Stimulated activated CD4-positive, alpha-beta T cell treated with anti-CD3 and anti-CD28 coated beads, Interleukin-1b, Interleukin-23, amount 100 ng/mL, for 4 hours (primary cell): ENCODE measurements at places on chromosomes 4 and X.

DNA sequence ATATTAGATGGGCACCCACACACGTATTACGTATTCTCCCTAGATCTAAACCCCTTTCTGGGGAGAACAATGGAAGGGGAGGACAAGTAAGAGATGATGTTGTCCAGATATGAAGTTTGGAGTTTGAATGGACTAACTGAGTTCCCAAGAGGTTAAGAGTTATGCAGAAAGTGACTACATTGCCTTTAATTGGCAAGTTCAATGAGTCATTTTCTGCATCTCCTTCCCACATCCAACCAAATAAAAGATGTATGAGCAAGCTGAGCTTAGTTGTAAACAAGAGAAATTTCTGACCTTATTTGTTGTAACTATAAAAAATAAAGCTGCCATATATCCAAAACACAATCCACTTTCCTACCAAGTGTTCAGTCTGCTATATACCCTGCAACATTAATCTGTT is 50.5 kb downstream of the TIGD2 start:
- no peak for DNase-seq

GRCh38 chr4:118037955-118038354 is 3.7 kb downstream of the NDST3 start:
- no peak for DNase-seq

DNA sequence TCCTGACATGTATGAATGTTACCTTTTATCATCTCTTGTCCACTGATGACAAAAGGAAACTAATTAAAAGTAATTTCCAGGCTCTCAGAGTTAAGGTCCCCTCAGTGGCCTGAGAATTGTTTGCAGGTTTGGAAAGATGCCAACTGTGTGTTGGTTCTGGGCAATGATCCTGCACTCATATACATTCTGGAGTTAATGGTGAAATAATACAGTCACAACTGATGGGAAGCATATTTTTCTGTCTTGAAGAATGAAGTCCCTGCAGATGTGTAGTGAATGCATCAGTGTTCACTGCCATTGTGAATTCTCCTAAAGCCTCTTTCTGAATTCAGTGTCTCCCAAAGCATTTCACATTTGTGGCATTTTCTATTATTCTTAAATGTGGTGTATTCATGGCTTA is 238.1 kb upstream of the PPP1R2C start:
- no peak for DNase-seq

- DNase-seq, result no peak
Measured at GRCh38 chr4:14719053-14719452, 283.2 kb upstream of the CPEB2 start.

DNA sequence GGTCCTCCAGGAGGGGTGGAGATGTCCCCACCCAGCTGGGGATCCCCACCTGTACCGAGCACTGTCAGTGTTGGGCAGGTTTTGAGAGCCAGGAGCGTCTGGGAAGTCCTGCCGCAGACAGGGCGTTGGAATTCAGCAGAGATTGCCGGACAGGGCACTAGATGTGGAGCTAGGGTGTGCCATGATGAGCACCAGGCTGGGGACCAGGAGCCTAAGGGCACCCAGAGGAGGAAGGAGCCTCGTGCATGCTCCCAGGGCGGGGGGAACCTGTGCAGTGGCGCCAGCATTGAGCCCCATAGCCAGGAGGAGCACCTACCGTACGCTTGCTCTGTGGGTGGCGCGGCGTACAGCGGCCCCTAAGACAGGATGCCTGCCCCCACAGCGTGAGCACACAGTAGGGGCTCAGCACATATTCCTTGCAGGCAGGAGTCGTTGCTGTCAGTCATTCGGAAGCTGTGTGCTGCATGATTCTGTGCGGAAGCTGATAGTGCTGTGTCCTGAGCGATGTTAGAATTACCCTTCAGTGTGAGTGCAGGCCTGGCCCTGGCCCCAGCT is 18.8 kb upstream of the TADA2B start:
- no peak for DNase-seq

GRCh38 chrX:23403849-23404248 is 69.2 kb downstream of the PTCHD1 start:
- DNase-seq, result no peak

DNA sequence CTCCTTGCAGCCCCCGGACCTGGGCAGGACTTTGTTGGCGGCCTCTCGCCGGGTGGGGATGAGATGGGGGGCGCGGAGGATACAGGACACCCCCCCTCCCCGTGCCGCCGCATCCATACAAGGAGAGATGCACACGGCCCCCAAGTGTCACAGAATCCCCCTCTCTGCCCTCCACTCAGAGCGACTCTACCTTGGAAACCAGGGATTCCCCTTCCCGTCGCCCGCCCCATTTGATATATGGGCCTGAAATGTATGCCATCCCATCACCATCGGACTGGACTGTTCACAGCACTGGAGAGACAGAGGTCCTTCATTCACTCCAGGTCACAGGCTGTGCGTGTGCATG is 426 bp downstream of the PORCN start:
- DNase-seq, result no peak

GRCh38 chrX:49157194-49157593 is 5.4 kb upstream of the MAGIX start:
- no peak for DNase-seq

- DNase-seq, result no peak
Measured at GRCh38 chrX:101686574-101686973, 26.9 kb upstream of the ARMCX2 start.

DNA sequence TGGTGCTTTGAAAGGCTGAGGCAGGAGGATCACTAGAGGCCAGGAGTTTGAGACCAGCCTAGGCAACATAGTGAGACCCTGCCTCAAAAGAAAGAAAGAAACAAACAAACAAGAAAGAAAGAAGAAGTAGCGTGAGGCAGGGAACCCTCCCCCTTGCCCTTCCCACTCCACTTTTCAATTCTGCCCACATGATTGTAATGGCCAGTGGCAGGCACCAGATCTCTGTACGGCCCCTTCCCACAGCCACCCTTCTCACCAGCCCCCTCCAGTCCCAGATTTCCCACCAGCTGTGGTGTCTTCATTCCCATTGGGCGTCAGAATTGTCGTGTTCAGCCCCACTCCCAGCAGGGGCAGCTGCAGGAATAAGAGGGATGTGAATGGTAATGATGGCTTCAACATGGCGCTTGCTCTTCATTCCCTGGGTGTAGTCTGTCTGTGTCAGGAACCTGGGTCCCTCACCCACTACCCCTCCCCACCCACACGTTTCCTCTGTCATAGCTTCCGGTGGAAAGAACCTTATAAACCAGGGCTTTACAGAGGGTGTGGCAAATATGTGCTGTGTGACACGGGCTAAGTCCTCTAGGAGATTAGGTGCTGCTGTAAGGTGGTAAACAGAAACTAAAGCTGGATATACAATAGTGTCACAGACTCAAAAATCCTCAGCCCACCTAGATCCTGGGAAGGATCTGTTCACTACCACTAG is at the start of gene IL2RG:
TSS of gene IL2RG (minus strand) at position 437 of the 703 bp plus-strand sequence. CDS start at position 399, 38 bp downstream.
- peak; percentile 75 for DNase-seq

DNA sequence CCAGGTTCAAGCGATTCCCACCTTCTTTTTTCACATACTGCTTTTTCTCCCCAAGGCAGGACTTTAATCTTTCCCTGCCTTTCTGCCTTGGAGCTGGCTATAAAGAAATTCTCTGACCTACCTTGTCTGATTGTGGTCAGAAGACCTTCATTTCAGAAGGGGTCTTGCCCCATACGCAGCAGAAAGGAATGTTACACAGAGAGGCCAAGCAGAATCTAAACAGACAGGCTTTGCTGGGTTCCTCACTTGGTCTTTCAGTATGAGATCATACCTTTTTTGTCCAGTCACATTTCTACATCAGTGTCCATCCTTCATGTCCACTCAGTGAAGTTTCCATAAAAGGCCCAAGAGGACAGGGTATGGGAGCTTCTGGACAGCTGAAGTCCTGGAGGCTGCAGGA is 108.3 kb upstream of the RBPJ start:
- DNase-seq, result no peak

GRCh38 chrX:40109288-40110008 is 11.7 kb upstream of the BCOR start:
- no peak for DNase-seq

- DNase-seq, result no peak
Measured at GRCh38 chr4:100083289-100083688, 107.0 kb downstream of the DDIT4L start.

GRCh38 chrX:41661366-41662095 is 27.2 kb upstream of the GPR34 start:
- no peak for DNase-seq

DNA sequence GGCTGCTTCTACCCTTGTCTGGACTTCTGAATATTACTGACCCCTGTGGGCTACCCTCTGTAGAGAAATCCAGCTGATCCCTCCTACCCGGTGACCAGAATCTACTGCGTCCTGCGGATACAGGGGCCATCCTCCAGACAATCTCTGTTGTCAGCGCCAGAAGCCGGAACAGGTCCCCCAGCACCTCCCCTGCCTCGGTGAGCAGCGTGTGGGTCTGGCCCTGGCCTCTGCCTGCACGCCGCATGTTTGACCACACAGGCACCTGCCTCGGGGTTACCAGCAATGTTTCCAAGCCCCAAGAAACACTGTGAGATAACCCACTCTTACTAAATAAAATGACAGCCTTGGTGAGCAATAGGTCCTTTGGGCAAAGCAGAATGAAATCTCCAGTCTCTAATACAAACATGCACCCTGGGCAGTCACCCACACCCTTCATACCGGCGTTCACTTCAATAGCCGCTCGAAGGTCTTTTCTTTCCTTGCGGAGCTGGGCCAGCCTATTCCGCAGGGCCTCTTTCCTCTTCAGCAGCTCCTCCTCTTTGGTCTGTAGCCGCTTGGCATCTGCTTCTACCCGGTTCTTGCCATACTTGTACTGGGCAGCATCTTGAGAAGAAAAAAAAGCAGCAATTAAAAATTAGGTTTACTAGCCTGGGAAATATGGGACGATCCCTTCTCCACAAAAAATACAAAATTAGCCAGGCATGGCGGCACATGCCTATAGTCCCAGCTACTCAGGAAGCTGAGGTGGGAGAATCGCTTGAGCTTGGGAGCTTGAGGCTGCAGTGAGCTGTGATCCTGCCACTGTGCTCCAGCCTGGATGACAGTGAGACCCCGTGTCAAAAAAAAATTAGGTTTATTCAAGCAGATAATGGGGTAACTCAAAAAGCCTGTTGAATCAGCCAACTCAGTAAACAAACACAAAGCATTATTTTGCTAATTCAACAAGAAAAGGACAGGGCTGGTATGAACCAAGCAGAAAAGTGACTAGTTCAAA is 165.1 kb downstream of the AFAP1 start:
- DNase-seq, result no peak

DNA sequence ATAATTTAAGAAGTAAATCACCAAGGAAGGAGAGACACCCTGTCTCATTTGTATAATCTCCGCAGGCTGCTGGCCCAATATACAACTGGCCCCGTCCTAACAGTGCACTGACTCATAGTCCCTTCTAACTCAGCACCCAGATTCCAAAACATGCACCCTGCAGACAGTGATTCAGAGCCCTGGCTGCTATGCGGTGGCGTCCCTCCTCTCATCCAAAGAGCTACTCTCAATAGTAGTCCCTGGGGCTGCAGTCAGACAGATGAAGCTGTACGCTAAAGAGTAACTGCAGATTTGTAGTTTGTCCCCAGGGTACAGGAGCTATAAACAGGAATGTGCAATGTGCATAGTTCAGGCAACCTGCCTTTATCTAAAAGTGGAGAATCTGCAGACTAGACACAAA is 23.0 kb downstream of the GABRA3 start:
- no peak for DNase-seq

- no peak for DNase-seq
Measured at GRCh38 chr4:148800336-148800885, 358.2 kb upstream of the NR3C2 start.

- DNase-seq, result no peak
Measured at GRCh38 chr4:60724623-60725022, 475.5 kb upstream of the ADGRL3 start.

DNA sequence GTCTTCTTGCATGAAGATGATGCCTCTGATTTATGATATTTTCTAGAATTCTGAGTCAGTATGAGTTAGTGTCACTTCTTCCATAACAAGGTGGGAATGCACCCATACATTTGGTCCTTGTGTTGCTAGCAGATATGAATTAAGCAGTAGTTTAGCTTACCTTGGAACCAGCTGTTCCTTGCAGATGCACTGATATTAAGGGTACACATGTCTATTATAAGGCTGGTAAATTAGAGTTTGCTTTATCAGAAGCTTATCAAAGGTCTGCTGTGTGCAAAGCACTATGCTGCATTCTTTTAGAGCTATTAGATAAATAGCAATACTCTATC is 36.5 kb downstream of the AFF1 start:
- DNase-seq, result no peak

DNA sequence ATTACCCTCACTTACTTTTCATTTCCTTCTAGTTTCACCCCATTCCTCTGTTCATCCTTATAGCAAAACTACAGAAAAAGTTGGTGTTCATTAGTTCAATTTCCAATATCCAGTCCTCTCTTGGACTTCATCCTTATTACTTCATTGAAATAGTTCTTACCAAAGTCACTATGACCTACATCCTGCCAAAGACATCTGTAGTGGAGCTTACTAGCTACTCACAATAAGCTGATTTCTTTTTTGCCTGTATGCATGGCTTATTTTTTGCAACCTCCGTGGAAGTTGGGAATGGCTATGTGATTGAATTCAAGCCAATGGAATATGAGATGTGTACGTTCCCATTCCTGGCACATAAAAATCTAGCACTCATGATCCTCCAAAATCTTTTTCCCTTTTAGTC is 4.6 kb upstream of the CDKL2 start:
- DNase-seq, result no peak

DNA sequence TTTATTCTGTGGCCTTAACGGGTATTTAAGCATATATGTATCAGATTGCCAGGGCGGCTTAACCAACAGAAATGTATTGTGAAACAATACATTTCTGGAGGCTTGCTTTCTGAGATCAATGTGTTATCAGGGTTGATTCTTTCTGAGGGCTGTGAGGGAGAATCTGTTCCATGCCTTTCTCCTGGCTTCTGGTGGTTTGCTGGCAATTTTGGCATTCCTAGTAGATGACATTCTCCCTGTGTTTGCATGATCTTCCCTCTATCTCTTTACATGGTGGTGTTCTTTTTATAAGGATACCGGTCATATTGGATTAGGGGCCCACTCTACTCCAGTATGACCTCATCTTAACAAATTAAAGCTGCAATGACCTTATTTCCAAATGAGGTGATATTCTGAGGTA is 16.9 kb upstream of the CEP135 start:
- no peak for DNase-seq

DNA sequence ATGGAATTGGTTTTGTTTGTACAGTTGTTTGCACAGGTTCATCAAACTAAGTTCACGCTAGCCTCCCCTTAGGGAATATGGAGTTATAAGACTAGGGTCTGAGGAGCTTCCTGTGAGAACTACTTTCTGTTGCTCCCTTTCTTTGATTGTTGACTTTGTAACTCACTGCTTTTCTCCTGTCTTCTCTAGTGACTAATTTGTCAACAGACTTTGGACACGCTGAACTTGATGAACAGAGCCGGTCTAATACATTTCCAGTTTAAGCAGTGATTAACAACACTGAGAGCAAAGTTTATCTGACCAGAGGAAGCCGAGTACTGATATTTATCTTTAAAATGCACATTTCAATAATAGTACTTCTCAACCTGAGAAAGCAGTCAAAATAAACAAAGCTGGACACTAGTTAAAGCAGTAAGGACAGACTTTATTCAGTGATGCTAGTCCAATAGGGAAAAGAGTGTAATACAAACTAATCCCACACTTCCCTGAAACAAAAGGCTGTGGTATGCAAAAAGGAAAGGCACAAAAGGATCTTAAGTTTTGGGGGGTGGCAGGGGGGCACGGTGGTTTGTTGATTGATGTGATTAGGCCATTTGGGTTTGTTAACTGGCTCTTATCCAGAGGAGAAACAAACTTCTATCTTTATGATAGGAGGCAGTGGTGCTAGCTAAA is 2.7 kb upstream of the NUDT9 start:
- DNase-seq, result no peak

GRCh38 chr4:39227906-39228305 is 45.6 kb downstream of the WDR19 start:
- no peak for DNase-seq
